ENCODE measurements at places on chromosomes 11 and 22.

GRCh38 chr22:38346506-38346905 is 29.3 kb upstream of the CSNK1E start:
- DNase-seq = no peak

DNA sequence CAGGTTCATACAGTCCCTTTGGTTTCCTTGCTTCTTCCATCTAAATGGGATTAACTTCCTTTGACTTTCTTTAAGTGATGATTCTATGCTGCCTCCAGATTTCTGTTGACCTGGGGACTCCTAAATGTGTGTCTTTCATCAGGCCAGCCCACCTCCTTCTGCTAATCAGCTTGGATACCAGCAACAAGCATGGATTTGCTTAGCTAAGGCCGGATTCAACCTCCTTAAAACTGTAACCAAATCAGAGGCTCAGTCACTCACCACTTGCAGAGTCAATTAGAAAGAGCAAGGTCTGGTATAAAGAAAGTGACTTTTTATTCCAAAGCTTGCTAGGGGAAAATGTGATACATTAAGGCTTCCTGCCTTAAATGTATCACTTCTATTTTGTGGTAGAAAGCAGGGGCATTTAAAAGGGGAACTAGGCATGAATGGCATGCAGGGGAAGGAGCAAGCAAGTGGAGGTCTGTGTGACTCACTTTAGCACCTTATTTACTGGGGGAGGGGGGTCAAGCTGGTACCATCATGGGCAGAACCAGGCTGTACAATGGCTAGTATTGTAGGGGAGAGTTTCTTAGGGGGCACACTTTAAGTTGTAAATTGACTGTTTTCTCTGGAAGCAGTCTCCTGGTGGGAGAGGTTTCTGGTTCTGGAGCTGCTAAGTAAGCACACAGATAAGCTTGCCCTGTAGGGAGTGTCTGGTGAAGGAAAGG is 239.0 kb upstream of the PDGFD start:
- DNase-seq = no peak

GRCh38 chr11:120486138-120486537 is 25.4 kb upstream of the GRIK4 start:
- DNase-seq = no peak

- DNase-seq = no peak
These were observed 429.9 kb upstream of the CCDC90B start for GRCh38 chr11:83715927-83716535.

DNA sequence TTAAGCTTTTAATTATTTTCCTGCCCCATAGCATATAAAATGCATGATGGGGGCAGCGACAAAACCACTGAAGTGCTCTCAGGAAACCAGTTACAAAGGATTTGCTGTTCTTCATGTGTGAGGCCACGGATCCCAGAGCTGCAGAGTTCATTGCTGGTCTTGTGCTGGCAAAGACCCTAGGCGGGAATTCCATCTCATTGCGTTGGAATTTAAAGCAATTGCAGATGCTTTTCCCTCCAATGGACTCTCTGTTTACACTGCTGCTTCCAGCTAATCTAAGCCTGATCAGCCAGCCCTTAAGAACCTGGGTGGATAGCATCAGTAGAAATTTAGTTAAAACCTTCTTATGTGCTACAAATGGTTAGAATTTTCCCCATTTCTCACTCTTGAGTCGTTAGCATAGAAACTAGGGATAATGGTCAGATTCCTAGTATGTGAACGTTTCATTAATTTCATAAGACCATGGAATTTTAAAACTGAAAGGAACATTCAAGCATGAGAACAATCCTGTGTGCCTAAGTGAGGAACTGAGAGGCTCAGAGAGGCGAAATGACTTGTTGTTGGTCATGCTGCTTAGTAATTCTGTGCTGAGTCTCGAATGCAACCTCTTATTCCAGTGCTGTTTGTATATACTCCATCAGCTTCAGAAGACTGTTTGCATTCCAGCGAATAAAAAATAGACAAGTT is 36.1 kb upstream of the ADSL start:
- DNase-seq = no peak

DNA sequence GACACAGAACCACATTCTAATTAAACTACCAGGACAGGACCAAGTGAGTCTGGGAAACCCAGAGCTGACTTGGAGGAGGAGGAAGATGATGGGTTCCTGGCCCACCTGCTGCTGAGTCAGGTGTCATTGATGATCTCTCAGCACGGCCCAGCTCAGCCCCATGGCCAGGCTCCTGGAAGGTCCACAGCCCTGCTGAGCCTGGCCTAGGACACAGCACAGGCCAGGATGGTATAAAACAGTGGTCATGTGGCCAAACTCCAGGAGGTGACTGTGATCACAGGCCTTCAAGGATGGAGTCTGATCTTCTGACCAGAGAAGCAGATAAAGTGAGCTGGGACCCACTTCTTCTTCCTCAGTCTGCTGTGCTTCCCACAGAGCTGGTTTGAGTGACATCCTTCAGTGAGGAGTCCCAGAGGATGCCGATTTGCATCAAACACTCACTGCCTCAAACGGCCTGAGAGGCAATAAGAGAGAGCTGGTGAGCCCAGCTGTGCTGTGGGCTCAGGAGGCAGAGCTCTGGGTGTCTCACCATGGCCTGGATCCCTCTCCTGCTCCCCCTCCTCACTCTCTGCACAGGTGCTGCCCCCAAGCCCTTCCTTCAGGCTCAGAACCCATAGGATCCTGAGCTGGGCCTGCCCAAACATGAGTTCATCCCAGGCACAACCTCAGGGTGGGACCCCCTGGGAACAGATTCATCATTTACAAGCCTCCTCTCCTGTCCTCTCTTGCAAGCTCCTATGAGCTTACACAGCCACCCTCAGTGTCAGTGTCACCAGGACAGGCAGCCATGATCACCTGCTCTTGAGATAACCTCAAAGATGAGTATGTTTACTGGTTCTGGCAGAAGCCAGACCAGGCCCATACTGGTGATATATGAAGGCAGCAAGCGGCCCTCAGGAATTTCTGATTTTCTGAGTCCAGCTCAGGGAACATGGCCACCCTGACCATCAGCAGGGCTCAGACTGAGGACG is 37.7 kb upstream of the IGLL5 start:
- no peak for DNase-seq

DNA sequence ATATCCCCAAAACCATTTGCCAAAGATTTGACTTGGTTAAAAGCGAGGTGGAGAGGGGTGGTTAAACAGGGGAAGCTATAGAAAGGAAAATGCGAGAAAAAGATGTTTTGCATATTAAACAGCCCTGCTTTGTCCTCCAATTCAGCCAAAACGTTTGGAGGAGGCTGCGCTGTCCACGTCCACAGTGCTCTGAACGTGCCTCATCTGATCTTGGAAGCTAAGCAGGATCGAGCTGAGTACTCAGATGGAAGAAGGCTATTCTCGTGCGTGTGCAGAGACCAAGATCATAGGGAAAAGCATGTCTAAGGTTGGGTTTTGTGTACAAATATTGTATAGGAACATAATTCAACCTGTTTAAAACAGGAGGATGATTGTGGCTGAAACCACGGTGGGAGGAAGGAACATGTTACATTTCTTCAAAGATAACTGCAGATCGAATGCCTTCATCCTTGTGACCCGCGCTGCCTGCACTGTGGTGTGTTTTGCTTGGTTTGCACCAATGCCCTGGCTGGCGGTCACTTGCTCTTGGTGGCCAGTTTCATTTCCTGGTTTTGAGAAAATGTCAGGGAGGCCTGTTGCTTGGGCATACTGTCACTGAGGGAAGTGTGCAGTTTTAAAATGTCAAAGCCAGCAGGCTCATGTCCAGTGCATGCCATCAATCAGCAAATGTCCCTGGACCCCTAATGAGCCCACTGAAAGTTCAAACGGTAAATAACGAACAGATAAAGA is 40.4 kb downstream of the FLI1 start:
- no peak for DNase-seq

GRCh38 chr11:35787013-35787504 is 124.5 kb downstream of the TRIM44 start:
- no peak for DNase-seq

GRCh38 chr11:43751726-43752125 is 71.2 kb downstream of the HSD17B12 start:
- no peak for DNase-seq

DNA sequence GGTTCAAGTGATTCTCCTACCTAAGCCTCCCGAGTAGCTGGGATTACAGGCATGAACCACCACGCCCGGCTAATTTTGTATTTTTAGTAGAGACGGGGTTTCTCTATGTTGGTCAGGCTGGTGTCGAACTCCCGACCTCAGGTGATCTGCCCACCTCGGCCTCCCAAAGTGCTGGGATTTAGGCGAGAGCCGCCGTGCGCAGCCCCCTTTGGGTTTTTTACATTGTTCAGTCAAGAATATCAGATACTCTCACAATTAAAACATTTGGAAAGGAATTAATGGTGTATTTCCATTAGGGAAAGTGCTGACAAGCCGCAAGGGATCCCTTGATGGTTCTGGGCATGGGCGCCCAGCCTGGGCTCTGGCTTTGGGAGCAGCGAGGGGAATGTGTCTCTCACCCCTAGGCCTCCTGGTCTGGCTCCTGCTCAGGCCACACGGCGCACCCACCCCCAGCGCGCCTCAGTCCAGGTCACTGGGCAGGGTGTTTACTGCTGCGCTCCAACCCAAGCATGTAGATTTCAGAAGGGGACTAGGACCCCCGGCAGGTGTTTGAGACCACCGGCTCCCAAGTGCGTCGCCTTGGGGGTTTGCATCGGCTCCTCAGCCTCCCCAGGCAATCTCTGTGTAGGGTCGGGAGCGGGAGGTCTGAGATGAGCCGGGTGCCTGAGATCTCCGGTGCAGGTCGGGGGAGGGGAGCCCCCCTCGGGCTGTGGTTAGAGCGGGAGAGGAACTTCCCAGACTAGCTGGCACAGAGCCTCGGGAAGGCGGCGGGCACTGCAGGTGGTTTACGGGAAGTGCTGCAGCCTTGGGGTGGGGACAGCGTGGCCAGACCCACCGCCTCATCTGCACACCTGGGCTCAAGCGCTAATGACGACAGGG is 809 bp upstream of the IRF7 start:
- DNase-seq = no peak

GRCh38 chr11:72782081-72782920 is 11.5 kb downstream of the STARD10 start:
- DNase-seq = no peak

DNA sequence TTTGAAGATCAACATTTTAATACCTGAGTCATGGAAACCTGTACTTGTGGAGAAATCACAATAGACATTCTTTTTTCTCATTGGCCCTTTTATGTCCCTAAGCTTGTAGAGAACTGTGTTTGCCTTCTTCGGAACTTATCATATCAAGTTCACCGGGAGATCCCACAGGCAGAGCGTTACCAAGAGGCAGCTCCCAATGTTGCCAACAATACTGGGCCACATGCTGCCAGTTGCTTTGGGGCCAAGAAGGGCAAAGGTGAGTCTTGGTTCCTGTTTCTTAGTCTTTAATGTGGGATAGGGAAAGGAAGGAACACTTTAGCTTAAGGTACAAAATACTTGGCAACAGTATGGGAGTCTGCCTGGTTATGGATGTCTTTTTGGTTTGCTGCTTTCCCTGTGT is 44.2 kb downstream of the CTNND1 start:
- no peak for DNase-seq

DNA sequence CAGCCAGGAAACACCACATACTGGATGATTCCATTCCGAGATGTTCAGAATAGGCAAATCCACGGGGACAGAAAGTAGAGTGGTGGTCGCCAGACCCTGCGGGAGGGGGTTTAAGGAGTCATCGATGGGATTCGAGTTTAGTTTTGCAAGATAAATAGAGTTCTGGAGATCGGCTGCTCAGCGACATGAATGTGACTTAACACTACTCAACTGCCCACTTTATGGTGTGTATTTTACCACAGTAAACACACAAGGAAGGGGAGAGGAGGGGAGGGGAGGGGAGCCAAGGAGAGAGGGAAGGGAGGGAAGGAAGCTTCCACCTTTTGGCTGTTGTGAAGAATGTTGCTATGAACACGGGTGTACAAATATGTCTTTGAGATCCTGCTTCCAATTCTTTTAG is 10.4 kb upstream of the ARHGAP8 start:
- no peak for DNase-seq

DNA sequence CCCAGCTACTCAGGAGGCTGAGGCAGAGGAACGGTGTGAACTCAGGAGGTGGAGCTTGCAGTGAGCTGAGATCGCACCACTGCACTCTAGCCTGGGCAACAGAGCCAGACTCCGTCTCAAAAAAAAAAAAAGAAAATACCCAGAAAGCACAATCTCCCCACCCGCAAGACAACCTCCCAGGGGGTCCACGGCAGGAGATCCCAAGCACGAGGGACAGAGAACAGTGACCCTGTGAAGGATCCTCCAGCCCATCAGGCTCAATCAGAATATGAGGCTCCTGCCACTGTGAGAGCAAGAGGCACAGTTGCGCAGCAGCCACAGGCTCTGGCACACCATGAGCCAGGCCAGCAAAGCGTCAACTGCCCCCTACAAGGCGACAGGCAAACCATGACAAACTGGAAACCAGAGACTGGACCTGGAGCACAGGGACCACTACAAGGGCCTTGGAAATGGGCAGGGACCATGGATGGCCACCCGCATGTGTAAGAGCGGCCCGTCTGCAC is 164.8 kb upstream of the GRK3 start:
- no peak for DNase-seq

DNA sequence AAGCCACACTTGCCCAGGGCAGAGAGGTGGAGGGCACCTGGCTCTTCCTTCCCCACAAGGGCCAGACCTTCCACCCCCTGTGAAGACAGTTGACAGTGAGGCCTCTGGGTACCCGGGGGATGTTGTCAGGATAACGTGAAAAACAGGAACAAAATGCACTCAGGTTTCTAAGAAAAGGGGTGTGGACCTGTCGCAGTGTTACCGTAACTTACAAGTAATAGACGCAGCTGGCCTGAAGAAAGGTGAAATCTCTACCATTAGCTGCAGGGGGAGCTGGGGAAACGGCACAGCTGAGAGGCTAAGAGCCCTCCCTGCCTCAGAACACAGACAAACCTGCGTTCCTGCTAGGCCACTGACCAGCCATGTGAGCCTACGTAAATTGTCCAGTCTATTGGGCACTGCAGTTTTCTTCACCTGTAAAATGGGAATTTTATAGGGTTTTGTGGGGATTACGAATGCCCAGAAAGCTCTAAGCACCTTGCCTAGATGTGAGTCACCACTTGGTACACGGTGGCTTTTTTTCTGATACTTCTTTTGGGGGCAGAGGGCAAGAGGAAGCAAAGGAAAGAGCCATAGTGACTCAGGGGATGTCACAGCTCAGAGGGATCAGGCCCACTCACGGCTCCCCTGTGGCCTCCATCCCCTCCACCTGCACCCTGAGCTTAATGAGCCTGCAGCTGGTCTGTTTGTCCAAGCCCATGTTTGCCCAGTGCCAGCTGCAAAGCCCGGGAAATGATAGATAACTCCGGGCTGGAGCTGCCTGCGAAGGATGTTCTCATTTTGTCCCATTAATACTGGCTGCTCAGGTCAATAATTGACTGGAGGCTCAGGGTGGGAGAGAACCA is 18.4 kb upstream of the CABP7 start:
- DNase-seq = no peak

DNA sequence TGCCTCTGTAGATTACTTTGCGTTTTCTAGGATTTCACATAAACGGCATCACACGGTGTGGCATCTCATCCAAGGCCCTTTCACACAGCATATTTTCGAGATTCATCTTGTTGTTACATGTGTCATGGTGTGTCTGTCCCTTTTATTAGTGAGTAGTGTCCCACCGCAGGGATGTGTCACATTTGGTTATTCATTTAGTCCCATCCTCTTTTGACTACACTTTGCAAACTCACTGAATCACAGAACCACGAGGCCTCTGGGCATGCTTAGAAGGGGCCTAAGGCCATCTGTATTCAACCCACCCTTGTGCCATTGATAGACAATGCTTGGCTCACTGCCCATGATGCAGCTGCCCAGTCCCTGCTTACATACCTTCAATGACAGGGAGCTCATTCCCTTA is 4.2 kb upstream of the RAC2 start:
- DNase-seq = no peak

GRCh38 chr11:19268909-19269308 is 28.2 kb upstream of the E2F8 start:
- DNase-seq = no peak

GRCh38 chr11:102449651-102450570 is 2.7 kb downstream of the TMEM123 start:
- DNase-seq = no peak

All from activated naive CD4-positive, alpha-beta T cell (primary cell).